ENCODE measurements at places on chromosomes 5 and 9. TPM values are rescaled to one million over a fixed set of nuclear protein-coding genes. Genes with fewer than 3 reads are reported as not detected.

CYSRT1 gene
- total RNA-seq: 0.67 TPM

PCDHB2 gene
- total RNA-seq: 12.8 TPM

TXNDC8 gene
- total RNA-seq: not detected

CAMK2A gene
- 0.51 TPM for total RNA-seq

TEK gene
- not detected for total RNA-seq

LCNL1 gene
- 0.82 TPM for total RNA-seq

FBN2 gene
- total RNA-seq: 0.08 TPM

CCDC192 gene
- total RNA-seq: not detected

SLC31A1 gene
- total RNA-seq: 17.6 TPM

PRDM9 gene
- total RNA-seq: not detected

OR1J4 gene
- not detected for total RNA-seq

IL5 gene
- not detected for total RNA-seq

GRCh38 chr5:5252106-5252505, 112.0 kb downstream of the ADAMTS16 start:
- DNase-seq: no peak

GRCh38 chr9:110832926-110833325, 164.3 kb downstream of the MUSK start:
- DNase-seq: no peak

DNA sequence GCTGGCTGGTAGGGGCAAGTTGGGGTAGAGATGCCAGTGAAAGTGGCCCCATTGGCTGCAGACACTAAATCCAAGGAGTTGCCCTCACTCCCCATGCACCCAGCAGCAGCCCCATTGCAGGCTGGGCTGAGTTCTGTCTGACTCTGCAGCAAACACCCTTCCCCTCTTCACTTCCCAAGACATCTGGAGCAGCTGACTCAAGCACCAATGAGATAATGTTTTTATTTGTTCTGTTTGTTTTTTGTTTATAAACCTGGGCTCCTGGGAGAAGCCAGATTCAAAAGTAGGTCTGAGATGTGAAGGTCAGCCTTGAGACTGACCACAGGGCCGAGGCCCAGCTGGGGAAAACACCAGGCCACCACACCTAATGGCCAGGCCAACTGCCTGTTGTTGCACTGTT, 545.9 kb upstream of the KLF4 start:
- DNase-seq: no peak

DNA sequence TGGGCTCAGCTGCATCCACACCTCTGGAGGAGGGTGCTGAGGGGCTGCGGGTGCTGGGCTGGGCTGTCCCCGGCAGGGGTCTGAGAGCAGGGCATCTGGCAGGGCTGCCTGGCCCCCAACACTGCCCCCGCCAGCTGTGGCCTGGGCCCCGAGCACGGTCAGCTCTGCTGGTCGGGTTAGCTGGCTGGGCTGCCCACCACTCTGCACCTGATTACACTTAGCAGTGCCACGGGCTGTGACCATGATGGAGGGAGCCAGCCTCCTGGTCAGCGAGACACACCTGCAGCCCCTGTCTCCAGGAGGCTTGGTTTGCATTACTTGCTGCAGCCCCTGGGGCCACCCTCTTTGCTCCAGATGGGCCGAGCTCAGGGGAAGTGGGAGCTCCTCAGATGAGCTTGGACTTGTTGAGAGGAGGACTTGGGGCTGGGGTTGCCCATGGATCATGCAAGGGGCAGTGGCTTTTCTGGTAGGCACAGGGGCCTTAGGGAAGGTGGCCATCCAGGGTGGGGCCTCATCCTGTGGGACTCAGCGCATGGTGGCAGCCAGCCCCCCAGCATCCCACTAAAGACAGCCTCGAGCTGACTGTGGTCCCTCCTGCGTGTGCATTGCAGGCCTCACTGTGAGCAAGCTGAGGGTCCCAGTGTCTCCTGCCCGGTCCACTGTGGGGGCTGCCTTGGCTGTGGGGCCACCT, 132.0 kb upstream of the FAM120A start:
- DNase-seq: no peak

- no peak for DNase-seq
Observed at GRCh38 chr9:78574354-78575045, 277.6 kb downstream of the PSAT1 start.

DNA sequence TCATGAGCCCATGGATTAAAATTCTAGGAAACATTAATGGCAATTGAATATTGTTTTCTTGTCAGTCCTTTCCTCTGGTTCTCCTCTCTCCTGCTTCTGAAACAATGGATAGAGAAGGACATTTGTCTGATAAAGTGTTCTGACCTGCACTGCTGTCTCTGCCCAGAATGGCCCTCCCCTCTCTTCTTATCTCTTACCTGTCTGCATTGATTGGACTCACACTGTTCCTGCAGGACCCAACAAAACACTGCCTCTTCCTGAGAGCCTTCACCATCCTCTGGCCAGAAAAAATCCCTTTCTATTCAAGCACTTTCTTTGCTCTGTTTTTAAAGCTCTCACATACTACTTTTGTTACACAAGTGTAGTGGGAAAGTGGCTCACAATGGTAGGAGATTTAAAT, 143.8 kb upstream of the DHFR start:
- no peak for DNase-seq

- no peak for DNase-seq
Observed at GRCh38 chr9:7799944-7800285, 337 bp upstream of the DMAC1 start.
